ENCODE measurements at places on chromosomes 7 and 10.

GRCh38 chr10:30857803-30858202 lies 173.9 kb downstream of the ZNF438 start:
- no peak for DNase-seq

- DNase-seq, result no peak
These were observed 40.4 kb upstream of the COL13A1 start for GRCh38 chr10:69761320-69761719.

GRCh38 chr10:33123680-33124079 lies 165.7 kb upstream of the ITGB1 start:
- DNase-seq, result no peak

DNA sequence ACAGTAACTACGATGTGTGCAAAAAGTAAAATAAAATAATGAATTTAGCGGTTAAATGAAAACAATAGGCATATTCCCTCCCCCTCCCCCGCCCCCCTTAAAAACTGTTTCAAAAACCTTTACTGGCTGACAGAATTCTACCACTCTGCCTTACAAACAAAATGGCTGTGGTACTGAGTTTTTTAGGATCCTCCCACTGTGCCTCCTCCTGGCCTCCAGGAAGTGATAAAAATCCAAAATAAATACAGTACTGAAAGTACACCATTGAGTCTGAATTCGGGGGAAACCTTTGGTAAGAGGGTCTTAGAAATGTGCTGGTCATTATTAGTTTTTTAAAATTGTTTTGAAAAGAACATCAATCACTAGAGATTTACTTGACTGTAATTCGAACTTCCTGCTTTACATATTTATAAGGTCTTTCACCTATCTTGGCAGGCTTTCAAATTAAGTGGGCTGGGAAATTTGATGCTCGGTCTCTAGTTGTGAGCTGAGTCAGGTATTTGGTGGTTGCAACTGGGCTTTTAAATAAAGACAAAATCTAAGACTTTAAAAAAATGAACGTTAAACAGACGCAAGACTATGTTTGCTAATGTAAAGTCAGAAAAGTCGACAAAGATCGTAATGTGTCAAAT lies 32.5 kb upstream of the EPC1 start:
- peak; percentile 57 for DNase-seq

GRCh38 chr7:121298831-121299239 lies 30.0 kb upstream of the WNT16 start:
- no peak for DNase-seq

DNA sequence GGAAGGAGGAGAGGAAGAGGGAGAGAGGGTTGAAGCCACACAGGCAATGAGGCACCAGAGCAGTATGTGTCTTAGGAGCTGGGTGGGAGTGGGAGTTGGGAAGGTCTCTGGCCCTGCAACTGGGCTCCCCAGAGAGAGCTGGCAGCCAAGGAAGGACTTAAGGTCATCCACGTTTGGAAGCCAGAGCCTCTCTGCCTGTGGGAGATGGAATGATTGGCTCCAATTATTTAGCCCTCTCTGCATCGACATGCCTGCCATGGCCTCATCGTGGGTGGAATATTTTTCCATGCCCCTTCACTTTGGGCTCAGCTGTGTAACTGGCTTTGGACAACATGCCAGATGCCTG lies 478.5 kb downstream of the RPS24 start:
- no peak for DNase-seq

DNA sequence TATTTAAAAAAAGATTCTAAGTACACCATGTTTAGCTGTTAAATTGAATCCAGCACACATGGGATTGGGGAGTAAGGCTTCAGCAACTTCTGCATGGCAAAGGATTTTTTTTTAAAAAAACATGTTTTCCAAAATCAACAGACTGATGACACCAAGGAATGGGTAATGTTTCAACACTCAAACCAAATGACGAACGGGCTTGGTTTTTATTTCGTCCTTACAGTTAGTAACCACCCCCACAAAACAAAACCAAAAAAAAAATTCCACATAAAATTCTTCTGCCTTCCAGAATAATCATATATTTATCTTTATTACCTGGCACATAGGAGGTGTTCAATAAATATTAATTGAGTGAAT lies 45.7 kb downstream of the ICA1 start:
- no peak for DNase-seq

DNA sequence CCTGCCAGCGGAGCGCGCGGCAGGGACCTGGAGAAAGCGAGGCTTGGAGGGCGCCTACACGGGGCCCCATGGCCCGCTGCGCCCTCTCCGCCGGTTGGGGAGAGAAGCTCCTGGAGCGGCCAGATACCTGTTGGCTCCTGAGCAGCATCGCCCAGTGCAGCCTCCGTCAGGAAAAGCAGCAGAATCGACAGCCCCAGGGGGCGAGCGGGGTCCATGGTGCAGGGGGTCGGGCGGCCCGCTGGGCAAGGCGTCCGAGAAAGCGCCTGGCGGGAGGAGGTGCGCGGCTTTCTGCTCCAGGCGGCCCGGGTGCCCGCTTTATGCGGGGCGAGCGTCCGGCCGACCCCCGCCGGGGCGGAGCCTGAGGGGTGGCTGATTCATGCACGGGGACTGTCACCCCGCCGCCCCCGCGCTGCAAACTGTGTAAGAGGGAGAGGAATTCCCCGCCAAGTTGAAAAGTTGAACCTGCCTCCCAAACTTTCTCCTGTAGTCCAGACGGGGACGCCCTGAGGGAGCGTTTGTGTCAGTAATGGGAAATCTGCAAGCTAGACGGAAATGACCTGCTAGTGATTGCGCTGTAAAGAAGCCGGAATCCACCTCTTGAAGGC lies at the start of gene TFPI2:
Gene TFPI2 (minus strand): TSS at position 290 of the 605 bp plus-strand sequence. CDS start 75 bp downstream, at position 215.
- no peak for DNase-seq

DNA sequence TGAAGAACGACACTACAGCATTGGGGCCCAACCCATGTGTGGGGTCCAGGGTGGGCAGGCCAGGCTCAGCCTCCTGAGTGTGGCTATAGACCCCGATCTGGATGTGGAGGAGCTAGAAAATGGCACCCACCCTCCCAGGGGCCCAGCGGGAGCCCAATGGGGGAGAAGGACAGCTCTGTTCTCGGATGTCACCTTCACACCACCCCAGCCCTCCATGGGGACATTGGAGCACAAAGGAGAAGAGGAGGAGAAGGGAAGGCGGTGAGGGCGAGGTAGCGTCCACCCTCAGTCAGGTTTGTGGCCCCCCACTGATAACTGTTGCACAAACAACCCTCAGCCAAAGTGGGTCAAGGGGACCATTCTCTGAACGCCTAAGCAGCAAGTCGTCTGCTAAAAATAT lies 509.3 kb downstream of the GRID1 start:
- no peak for DNase-seq

DNA sequence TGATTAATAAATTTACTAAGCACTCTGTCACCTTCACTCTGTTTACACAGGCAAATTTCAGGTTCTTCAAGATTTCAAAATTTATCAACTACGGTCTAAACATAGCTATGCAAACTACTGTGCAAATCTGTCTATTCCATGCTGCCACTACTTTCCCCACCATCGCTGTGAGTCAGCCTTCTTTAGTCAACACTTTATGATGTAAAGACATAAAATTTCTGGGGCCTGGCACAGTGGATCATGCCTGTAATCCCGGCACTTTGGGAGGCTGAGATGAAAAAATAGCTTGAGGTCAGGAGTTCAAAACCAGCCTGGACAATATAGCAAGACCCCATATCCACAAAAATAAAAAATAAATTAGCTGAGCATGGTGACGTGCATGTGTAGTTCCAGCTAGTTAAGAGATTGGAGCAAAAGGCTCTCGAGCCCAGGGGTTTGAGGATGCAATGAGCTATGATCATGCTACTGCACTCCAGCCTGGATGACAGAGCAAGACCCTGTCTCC lies 42.6 kb downstream of the CNOT4 start:
- no peak for DNase-seq

DNA sequence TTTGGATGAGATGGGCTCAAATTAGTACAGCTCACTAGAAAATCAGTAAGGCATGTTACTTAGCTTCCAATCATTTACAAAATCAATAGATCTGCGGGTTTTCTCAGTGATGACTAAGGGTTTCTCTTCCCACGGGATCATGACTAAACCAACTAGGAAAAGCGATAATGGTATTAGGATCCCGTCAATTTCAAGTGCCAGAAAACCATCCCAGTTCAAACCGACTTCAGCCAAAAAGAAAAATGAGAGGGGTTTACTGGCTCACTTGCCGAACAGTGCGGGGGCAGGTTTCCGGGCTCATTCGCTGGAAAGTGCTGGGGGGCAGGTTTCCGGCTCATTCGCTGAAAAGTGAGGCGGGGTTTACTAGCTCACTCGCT lies 62.1 kb upstream of the LYZL2 start:
- no peak for DNase-seq

DNA sequence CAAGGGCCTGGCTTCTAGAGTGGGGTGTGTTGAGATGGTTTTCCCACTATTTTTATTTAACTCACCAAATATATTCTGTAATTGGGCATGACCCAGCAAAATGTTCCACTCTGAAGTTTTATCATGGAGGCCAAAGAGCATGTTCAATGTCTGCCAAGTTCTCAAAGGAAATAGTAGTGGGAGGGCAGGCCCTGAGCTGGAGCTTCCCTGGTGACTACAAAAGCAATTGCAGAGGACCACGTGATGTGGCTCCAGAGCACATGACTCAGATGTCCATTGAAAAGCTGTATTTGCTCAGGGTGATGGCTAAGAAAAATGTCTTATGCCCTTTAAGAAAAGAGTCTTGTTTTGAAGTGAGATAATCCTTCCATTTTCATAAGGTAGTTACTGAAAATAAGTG lies 1024.8 kb downstream of the LRMDA start:
- DNase-seq, result no peak

DNA sequence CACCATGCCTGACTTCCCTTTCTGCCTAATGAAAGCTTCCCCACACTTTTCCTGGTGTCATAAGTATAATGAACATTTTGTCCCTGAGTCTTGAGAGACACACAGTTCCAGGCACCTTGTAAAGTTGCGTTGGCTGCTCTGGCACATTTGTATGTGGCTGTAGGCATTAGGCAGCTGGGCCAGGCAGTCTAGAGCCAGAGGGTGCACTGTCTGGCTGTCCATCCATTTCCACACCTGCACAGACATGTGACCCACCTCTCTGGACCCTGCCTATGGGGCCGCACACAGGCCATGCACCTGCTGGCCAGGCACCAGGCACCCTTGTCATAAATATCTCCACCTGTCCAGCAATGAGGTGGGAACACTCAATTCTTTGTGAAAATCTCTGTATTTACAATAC lies 54.7 kb upstream of the ANTXRL start:
- no peak for DNase-seq

- no peak for DNase-seq
These were observed 85.2 kb upstream of the PDSS1 start for GRCh38 chr10:26612151-26612915.
